GM04503 (cell line): ENCODE measurements at places on chromosomes 1 and 21.

DNA sequence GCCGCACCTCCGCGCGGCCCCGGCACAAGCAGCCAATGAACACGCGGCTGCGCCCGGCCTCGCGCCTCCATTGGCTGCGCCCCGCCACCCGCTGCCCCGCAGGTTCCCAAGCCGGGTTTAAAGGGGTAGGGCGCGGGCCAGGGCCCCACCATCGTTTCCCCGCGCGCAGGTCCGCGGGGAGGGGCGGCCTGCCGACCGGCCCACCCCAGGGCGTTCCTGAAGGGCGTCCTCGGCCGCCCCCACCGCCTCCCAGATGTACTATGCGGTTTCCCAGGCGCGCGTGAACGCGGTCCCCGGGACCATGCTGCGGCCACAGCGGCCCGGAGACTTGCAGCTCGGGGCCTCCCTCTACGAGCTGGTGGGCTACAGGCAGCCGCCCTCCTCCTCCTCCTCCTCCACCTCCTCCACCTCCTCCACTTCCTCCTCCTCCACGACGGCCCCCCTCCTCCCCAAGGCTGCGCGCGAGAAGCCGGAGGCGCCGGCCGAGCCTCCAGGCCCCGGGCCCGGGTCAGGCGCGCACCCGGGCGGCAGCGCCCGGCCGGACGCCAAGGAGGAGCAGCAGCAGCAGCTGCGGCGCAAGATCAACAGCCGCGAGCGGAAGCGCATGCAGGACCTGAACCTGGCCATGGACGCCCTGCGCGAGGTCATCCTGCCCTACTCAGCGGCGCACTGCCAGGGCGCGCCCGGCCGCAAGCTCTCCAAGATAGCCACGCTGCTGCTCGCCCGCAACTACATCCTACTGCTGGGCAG lies at the start of gene OLIG1:
OLIG1 (plus strand) TSS at position 148 of the 750 bp plus-strand sequence; CDS start at position 254, 106 bp downstream.
- DNase-seq: no peak

DNA sequence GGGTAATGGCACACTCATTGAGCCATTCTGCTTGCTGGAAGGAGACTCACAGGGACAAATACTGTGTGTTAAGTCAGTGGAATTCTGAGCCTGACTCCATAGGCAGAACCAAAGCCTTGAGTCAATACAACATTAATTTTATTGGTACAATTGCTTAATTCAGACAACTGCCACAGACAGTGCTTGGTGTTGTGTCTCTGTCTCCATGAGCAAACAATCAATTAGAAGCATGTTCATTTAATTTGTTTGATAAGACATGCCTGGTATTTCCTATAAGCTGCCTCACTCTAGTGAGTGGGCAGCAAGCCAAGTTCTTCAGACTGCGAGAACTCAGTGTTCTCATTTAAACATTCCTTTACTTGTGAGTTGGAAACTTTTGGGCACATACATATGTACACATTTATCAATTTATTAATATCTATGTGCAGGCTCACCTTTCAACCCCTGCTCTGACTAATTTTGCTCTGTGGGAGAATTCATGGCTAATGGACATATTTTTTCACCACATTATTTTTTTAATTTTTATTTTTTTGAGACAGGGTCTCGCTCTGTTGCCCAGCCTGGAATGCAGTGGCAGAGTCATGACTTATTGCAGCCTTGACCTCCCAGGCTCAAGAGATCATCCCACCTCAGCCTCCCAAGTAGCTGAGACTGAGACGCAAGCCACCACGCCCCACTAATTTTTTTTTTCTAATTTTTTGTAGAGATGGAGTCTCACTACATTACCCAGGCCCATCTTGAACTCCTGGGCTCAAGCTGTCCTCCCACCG lies 4.5 kb upstream of the SRSF10 start:
- DNase-seq: peak; percentile 71

- DNase-seq: no peak
Measured at GRCh38 chr1:161158316-161159010, 837 bp upstream of the USP21 start.

DNA sequence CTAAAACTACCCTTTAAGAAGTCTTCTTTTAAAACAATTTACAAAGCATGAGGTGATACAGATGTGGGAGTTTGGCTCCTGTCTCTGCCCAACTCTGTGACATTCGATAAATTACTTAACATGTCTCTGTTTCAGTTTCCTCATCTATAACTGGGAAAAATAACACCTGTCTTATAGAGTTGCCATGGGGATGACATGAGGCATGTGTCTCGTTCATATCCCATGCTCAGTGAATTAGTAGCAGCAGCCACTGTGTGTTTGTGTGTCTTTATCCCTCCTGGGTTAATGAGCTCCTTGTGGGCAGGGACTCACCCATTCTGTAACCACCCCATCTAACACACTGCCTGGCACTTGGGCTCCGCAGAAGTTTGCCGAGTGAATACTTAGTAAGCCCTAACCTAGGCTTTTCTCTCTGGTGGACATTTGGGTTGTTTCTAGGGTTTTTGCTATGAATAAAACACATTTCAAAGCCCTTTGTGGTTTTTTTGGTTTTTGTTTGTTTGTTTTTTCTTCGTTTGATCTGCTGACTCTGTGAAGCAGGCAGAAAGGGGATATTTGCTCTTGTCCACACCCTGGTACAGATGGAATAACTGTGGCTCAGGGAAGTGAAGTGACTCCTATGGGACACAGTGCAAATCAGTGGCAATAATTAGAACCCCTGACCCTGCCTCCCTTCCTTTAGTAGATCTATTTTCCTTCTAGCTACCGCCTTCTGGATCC lies 797 bp upstream of the KCNJ9 start:
- no peak for DNase-seq

DNA sequence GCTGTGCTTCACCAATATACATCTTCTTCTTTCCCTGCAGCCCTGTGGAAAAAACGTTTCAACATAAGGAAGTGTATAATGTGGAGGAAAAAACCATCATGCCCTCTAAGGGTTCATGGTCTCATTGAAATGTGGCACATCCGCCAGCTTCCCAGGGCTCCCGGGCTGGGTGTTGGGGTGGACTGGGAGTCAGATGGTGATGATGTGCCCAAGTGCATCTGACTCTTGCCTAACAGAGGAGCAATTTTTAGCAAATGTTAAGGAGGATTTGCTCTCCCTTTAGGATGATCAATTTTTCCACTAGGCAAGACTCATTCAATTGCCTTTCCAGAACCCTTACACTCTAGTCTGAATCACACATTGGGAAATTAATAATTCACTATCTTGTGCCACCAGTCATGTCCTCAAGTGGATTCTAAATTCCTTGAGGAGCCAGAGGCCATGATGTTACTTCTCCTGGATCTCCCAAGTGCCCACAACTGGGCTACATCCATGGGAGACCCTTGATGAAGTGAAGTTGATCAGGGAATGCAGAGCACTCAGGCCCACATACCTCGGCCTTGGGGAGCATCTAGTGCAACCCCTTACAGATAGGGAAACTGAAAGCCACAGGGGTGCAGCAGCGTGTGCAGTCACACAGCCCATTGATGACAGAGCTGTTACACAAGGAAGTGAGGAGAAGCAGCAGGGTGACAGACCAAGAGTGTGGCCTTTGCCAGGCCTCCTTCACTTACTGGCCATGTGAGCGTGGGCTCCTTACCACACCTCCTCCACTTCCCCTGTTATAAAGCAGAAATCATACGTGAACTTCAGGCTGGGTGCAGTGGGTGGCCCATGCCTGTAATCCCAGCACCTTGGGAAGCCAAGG lies 100.0 kb upstream of the SLC44A3 start:
- no peak for DNase-seq

GRCh38 chr1:213790565-213790964 lies 197.2 kb upstream of the PROX1 start:
- DNase-seq: no peak

DNA sequence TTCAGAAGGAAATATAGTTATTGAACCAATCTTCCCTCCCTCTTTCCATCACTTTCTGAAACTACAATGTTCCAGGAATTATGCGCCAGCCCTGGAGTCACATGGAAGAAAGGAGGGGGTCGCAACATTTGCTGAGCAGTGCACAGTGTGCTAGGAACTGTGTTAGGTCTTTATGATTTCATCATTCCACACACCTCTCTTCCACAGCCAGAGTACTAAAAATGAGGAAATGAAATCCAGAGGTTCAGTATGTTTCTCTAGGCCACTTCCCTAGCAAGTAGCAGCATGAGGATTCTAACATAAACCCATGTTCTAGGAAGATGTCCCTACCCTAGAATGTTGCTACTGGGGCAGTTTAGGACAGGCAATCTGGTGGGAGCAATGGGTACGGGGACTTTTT lies 158.1 kb downstream of the SLC45A1 start:
- no peak for DNase-seq

GRCh38 chr1:56563568-56563967 lies 15.8 kb downstream of the PLPP3 start:
- DNase-seq: no peak

- DNase-seq: no peak
Measured at GRCh38 chr1:50701706-50702317, 258.3 kb downstream of the FAF1 start.

- DNase-seq: no peak
Measured at GRCh38 chr1:236326432-236326831, 44.7 kb upstream of the ERO1B start.

DNA sequence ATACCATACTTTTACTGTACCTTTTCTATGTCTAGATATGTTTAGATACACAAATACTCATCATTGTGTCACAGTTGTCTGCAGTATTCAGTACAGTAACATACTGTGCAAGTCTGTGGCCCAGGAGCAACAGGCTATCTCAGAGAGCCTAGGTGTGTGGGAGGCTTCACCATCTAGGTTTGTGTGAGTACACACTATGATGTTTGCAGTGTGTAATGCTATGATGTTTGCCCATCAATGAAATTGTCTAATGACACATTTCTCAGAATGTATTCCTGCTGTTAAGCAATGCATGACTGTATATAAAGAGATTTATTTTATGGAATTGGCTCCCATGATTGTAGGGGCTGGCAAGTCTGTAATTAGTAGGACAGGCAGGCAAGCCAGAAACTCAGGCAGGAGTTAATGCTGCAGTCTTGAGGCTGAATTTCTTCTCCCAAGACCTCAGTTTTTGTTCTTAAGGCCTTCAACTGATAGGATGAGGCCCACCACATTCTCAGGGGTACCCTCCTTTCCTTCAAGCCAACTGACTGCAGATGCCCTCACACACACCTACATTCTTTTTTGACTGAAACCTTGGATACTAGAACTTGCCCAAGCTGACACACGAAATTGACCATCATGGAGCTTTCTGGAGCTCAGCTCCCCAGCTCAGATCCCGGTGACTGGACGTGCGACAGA lies 7.7 kb upstream of the AGTRAP start:
- DNase-seq: no peak

DNA sequence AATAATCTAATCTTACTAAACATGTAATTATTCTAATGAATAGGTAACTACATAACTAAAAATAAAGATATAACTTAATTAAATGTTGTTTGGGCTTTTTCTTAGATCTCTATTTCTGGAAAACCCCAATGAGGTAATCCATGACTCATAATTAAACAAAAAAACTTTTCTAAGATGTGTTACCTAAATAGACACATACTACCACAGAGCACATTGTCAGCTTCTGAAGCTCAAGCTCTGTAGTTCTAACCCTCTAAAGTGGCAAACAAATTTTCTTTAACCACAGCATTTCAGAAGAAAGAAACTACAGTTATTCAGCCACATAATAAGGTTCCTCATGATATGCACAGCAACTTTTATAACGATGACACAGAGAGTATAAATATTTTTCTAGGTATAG lies 4.2 kb downstream of the OR6K3 start:
- no peak for DNase-seq

GRCh38 chr21:37866027-37866426 lies 50.2 kb downstream of the KCNJ6 start:
- DNase-seq: no peak

GRCh38 chr1:23601135-23601967 lies 42.0 kb upstream of the ID3 start:
- no peak for DNase-seq

- no peak for DNase-seq
Measured at GRCh38 chr1:153057375-153057774, at the start of gene SPRR2A. SPRR2A (minus strand) TSS chr1:153057512; CDS start chr1:153056735, 777 bp downstream.

- DNase-seq: no peak
Measured at GRCh38 chr1:246617768-246618167, 51.5 kb downstream of the CNST start.

- DNase-seq: no peak
Measured at GRCh38 chr1:51415963-51416362, 85.6 kb upstream of the TTC39A start.

GRCh38 chr1:117535821-117536220 lies 70.0 kb upstream of the TENT5C start:
- no peak for DNase-seq

- DNase-seq: no peak
Measured at GRCh38 chr1:45589861-45590260, 6.0 kb downstream of the NASP start.

GRCh38 chr1:94553323-94553730 lies 11.8 kb upstream of the F3 start:
- DNase-seq: no peak

DNA sequence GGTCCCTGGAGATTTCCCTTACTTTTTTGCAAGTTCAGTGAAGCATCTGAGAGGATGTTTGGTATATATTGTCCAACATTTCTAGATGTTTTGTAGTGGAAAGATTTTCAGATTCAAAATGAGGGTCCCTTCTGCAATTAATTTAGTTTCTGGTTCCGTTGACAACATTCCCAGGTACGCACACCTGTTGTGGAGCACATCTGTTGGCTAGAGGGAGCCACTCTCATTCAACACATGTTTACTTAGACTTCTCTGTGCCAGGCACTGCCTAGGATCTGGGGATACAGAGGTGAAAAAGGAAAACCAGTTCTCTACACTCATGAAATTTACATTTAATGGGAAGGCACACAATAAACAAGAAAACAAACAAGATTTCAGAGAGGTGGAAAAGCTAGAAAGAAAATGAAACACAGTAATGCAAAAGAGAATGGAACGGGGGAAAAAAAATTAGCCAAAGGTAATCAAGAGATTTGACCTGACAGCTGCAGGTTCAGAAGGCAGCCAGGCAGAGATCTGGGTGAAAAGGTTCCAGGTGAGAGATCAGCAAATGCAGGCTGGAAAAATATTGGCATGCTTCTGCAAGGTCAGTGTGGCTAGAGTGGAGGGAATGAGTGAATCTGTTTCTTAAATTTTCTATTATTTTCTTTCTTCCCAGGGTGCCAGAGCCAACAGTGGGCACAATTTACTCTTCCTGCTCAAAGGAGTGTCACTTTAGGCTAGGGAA lies 48.4 kb upstream of the KAZN start:
- DNase-seq: no peak
